SW480 (cell line): ENCODE measurements at places on chromosomes 1 and 21.

GRCh38 chr1:162580308-162580707 lies 18.8 kb downstream of the UAP1 start:
- DNase-seq, result no peak

DNA sequence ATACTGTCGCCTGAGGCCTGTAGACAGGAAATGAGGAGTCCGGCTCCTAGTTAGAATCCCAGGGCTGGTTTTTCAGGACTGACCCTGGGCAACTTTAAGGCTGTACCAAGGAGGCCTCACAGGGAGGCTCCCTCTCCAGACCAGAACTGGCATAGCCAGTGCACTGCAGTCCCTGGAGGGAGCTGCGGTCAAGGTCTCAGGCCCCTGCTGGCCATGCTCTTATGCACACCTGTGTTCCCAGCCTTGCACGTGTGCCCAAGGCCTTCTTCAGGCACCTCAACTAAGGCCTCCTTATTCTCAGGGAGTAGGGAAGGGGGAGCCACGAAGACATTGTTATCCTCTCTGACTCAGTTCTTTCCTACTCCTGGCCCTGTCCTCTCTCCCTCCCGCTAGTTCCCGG lies 22.0 kb upstream of the IFNAR1 start:
- DNase-seq, result no peak

DNA sequence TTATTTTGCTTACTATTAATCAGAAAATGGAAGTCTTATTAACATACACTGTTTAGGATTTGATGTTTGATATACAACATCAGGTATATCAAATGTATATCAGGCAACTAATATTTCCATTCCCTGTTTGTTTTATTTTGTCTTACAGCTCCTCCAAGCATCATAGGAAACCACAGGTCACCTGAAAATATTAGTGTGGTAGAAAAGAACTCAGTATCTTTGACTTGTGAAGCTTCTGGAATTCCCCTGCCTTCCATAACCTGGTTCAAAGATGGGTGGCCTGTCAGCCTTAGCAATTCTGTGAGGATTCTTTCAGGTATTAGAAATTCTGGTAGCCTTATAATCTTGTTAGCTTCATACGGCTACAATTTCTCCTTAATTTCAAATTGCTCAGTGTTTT lies 318.0 kb downstream of the TPR start:
- no peak for DNase-seq

GRCh38 chr1:53574621-53575020 lies 115.4 kb downstream of the DMRTB1 start:
- no peak for DNase-seq

DNA sequence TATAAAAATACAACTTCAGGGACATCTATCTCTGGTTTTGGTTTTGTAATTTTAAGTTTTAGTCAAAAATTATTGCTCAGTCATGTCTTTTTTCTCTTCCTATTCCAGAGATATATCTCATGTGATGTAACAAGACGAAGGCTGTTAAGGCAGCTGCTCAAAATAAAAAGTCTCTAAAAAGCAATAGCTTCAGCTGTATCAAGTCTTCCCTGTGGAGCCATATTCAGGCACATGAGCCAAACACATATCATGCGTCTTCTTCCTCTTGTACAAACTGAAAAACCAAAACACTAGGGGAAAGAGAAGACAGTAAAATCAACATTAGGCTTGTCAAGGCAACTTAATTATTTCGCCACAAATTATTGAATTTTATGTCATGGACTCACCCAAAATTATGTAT lies 240.7 kb downstream of the NRIP1 start:
- no peak for DNase-seq

- DNase-seq, result no peak
These were observed 3.2 kb downstream of the ELF3 start for GRCh38 chr1:202013603-202014002.

GRCh38 chr1:152148051-152148450 lies 11.0 kb downstream of the RPTN start:
- no peak for DNase-seq

DNA sequence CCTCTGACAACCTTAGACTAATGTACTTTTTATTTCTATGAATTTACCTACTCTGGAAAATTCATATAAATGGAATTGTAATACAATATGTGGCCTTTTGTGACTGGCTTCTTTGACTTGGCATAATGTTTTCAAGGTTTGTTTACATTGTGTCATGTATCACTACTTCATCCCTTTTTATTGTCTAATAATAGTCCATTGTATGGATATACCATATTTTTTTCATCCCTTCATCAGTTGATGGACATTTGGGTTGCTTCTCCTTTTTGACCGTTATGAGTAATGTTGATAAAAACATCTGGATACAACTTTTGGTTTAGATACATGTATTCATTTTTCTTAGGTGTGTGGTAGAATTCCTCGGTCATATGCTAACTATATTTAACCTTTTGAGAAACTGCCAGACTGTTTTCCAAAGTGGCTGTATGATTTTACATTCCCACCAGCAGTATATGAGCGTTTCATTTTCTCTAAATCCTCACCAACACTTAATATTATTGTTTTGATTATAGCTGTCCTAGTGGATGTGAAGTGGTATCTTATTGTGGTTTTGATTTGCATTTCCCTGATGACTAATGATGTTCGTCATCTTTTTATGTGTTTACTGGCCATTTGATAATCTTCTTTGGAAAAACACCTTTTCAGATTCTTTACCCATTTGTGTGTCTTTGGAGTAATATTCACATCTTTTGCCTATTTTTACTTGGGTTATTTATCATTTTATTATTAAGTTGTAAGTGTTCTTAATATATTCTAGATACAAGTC lies 3.5 kb downstream of the RO60 start:
- no peak for DNase-seq

DNA sequence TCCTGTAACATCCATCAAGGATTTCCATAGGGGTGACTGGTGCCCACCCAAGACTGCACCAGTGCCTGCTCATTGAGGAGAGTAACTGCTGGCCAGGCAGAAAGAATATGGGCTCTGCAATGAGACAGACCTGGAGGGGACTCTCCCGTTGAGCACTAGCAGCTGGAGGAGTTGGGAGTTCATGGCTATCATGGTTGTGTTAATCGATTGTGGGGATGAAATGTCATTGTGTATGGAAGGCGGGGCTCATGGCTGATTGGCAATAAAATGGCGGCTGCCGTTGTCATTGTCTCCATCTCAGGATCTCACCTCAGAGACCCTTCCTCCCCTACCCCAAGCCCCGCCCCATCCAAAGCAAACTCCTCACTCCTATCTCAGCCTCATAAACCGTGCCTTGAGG lies 3.9 kb downstream of the TMEM125 start:
- no peak for DNase-seq

GRCh38 chr21:42746593-42747275 lies 93.3 kb downstream of the PDE9A start:
- DNase-seq, result no peak
